Activated CD4-positive, alpha-beta T cell treated with anti-CD3 and anti-CD28 coated beads, Interleukin-10, Interleukin-2, amounts not matched to agents 100 ng/mL and 50 ng/mL, durations not matched to agents 16 hours and 8 hours (primary cell): ENCODE measurements at places on chromosomes 2 and 18.

- no peak for DNase-seq
Observed at GRCh38 chr2:43344868-43345373, 118.5 kb upstream of the ZFP36L2 start.

DNA sequence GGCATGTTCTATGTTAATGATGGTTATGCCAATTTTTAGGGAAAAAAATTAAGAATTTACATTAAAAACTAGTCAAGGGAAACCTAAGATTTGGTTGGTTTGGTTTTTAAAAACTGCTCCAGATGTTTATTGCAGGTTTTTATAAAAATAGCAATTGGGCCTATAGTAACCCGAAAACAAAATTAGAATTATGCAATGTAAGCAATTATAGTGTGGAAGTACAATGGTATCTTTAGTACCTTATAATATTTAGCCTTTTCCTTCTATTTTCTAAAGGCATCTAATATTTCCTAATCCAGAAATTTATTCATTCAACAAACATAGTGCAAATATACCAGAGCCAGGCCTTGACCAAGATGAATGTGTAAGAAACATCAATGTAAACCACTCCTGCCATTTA, 27.3 kb downstream of the CACNB4 start:
- DNase-seq, result no peak

- DNase-seq, result no peak
Observed at GRCh38 chr2:17813742-17814473, 2.4 kb upstream of the MSGN1 start.

DNA sequence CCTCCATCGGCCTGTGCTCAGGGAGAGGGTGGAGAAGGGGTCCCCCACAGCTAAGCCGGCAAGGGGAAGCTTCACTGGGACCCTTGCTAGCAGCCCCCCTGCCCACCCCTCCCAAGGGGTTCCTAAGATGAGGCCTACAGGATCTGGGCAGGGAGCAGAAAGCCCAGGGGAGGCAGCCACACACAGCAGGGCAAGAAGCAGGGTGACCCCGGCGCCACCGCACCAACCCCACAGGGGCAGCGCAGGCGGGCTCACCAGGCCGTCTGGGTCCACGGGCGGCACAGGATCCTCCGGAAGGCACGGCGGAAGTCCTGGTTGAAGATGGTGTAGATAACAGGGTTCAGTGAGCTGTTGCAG, 1.8 kb downstream of the ADRA2B start:
- no peak for DNase-seq
